Epithelial cell of proximal tubule (primary cell): ENCODE measurements at places on chromosomes 1 and 21. TPM values are rescaled to one million over a fixed set of nuclear protein-coding genes. Genes with fewer than 3 reads are reported as not detected.

Gene TPTE
- total RNA-seq, result not detected in 2 replicates

Gene EFNA3
- total RNA-seq, result 1.7 and 2.8 TPM in 2 replicates

Gene NFASC
- 0.29 TPM in 2 replicates for total RNA-seq

Gene SLC6A9
- total RNA-seq, result 1.3 and 4.1 TPM in 2 replicates

Gene UFC1
- 84.7 and 117 TPM in 2 replicates for total RNA-seq
